A549 treated with Mapracorat at 1 μM for 4 hours (cell line): ENCODE measurements at places on chromosomes 6 and 20. TPM values are rescaled to one million over a fixed set of nuclear protein-coding genes. Genes with fewer than 3 reads are reported as not detected.

The SMLR1 gene
- total RNA-seq = not detected in 5 replicates

The OTOR gene
- not detected in 5 replicates for total RNA-seq

The FAM83C gene
- 0.05 to 0.12 TPM (median 0.07 TPM) in 5 replicates for total RNA-seq

The VIP gene
- not detected in 5 replicates for total RNA-seq

The INSM1 gene
- total RNA-seq = not detected in 5 replicates

The TP53RK gene
- total RNA-seq = 12.3 to 14.5 TPM (median 12.8 TPM) in 5 replicates

The MCCD1 gene
- total RNA-seq = not detected in 5 replicates
